Activated naive CD4-positive, alpha-beta T cell treated with anti-CD3 and anti-CD28 coated beads, Interleukin-2, amount 10 ng/mL, durations not matched to agents 7 days and 5 days (primary cell): ENCODE measurements at places on chromosomes 16 and 17.

DNA sequence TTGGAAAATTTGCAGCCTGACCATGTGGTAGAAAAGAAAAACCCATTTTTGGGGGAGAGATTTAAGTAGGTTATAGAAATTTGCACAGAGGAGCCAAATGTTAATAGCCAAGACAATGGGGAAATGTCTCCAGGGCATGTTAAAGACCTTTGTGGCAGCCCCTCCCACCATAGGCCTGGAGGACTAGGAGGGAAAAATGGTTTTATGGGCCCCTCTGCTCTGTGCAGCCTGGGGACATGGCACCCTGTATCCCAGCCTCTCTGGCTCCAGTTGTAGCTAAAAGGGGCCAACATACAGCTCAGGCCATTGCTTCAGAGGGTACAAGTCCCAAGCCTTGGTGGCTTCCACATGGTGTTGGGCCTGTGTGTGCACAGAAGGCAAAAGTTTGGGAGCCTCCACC, 245.9 kb upstream of the AXIN2 start:
- DNase-seq, result no peak

DNA sequence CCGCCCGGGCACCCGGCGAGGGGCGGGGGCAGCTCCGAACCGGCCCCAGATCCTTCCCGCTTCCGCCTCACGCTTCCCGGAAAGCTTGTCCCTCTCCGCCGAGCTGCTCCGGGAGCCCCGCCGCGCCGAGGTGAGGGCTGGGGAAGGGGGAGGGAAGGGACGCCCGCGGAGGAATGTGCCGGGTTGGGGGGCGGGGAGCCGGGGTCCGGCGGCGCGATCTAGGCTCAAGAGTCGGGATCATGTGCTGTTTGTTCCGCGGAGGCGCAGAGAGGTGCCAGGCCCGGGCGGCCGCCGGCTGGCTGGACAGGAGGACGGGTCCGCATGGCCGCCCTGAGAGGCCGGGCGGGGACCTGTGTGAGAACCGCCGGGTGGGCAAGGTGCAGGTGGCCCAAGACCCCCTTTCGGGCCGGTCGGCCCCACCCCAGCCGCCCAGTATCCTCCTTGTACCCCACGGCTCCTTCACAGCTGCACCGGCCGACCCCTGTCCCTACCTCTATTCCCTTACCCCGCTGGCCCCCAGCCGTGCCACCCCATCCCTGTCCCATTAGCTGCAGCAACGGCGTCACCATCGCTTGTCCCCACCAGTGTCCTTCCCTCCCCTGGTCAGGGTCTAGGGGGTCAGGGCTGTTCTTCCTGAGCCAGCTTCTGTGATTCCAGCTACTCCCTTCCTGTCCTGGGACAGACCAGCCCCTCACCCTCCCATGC, 429 bp downstream of the KIF1C start:
- no peak for DNase-seq

DNA sequence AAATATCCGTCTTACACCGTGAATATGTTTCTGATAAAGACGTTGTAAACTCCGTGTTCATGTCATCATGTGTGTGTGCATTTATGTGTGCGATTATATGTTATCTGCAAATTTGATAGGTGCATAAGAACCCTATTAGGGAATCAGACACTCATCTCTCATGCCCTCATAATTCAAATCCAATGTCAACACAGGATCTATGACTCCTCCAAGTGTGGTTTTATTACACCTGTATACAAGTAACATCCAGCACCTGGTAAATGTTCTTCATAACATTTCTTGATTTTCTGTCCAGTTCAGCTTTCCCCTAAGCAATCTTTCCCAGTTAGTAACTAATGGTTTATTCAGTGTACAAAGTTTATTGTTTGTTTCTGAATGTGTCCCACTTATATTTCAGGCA, 681.9 kb downstream of the CDH11 start:
- DNase-seq, result no peak

GRCh38 chr16:72202014-72202413, 30.1 kb upstream of the PMFBP1 start:
- DNase-seq, result no peak

DNA sequence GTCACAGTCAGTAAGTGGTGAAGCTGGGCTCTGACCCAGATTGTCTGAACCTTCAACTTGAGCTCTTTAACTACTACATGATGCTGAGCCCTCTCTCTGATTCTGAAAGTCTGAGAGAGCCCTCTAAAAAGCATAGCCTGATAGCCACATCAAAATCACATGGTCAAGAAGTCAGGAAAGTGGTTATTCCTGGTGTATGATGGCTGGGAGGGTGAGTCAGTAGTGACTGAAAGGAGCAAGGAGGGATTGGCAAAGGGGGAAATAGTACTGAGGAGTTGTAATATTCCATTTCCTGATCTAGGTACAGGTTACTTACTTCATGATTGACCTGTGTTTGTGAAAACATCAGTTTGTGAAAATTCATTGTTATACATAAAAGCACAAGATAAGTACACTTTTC, 89.1 kb downstream of the SSH2 start:
- DNase-seq, result no peak

GRCh38 chr17:47281216-47281615, 27.6 kb downstream of the ITGB3 start:
- DNase-seq, result no peak

GRCh38 chr16:63922560-63922959, 1199.3 kb downstream of the CDH11 start:
- no peak for DNase-seq

DNA sequence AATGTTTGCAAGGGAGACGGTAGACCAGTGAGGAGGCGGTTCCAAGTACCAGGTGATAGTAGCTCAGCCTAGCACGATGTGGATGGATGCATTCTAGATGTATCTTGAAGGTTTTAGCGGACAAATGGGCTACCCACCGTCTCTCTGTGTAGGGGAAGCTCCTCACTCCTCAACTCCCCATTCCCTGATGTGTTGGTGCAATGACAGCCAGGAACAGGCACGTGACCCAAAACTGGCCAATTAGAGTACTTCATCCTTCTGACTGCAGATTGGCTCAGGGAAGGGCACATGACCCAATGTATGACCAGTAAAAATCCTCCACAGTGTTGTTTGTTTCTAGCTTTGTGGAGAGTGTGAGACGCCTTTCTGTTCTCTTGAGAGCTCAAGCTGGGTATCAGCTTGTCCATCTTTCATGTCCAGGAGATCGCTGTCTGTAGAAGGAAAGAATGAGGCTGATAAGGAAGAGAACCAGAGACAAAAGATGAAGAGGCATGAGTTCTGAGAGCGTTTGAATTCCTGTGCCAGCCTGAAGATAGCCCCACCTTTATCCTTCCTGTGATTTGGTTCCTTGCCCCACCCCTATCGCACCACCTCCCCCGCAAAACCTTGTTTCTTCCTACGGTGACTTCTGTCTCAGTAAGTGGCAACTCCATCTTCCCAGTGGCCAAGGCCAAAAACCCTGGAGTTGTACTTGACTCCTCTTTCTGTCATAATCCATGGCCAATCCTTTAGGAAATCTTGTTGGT, 2.3 kb upstream of the BORCS6 start:
- peak; percentile 82 for DNase-seq

- DNase-seq, result peak; percentile 81
These were observed 21.5 kb downstream of the GPR179 start for GRCh38 chr17:38322156-38322779.

GRCh38 chr17:42441371-42442195, 17.1 kb upstream of the ATP6V0A1 start:
- no peak for DNase-seq

DNA sequence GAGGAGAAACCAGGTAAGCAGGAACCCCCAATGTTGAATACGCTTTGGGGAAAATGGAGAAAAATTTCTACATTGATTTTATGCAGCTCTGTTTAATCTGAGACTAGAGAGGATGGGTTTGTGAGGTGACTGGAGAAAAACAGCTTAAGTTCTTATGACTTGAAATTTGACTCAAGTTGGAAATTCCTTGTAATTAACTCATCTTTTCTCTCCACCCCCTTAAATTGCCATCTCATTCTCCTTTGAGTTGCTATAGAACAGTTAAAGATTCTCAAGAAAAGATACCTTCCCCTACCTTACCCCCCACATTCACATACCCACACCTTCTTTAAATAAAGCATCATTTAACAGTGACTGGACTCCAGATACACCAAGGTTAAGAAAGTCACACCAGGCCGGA, 24.2 kb downstream of the ZNRF1 start:
- DNase-seq, result no peak

- no peak for DNase-seq
These were observed 35.9 kb downstream of the NACA2 start for GRCh38 chr17:61555127-61555566.

DNA sequence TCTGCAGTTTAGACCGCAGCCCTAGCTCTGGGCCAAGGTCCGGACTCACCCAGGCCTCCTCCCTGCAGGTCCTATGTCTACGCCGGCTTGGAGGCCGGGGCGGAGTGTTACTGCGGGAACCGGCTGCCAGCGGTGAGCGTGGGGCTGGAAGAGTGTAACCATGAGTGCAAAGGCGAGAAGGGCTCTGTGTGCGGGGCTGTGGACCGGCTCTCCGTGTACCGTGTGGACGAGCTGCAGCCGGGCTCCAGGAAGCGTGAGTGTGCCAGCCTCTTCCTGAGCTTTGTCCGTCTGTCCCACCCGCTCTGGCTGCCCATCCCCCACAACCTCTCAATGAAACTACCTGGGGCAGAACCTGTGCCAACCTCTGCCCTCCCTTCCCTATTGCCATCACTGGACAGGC, 20.1 kb downstream of the WSCD1 start:
- no peak for DNase-seq

DNA sequence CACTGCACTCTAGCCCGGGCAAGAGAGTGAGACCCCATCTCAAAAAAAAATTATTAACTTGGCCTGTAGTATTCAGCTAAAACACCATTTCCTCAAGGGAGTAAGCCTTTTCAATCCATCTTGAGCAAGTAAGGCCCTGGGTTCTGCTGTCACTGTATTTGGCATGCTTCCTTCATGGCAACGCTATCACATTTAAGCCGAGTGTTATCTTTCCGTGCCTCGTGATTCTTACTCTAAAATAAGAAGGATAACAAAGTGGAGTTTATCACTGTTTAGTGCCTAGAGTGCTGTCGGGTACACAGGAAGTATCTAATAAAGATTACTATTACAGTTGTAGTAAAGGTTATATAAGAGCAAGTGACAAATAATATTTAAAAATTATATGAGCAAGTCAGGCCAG, 8.8 kb downstream of the VPS53 start:
- no peak for DNase-seq

GRCh38 chr16:1960665-1961630, 1.6 kb downstream of the NDUFB10 start:
- no peak for DNase-seq

GRCh38 chr16:55468352-55468990, 10.5 kb upstream of the MMP2 start:
- no peak for DNase-seq

DNA sequence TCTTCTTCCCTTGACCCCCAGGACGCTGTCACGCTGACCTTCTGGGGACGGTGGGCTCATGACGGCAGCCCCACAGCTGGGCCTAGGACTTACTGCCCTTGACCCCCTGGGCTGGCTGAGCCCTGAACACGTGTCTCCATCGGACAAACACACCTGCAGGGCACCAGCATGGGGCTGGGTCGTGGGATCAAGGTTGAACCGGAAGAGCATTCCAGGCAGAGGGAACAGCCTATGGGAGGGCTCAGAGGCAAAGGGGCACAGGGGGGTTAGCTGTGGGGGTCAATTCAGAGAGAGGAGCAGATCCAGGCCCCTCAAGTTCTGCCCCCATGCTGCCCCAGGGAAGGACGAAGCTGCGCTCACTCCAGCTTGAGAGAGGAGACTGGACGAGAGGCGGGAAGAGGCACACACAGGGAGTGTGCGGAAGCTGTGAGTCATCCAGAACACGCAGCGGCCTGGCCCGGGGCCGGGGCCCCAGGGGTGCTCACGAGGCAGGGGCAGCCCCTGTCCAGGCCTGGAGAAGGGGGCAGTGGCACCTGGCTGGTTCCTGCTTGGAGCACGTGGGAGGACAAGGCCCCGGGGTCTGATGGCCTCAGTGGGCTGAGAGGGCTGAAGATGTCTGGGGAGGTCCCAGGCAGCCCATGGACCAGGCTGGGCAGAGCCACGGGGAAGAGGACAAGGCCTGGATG, 9.9 kb downstream of the SSTR5 start:
- DNase-seq, result no peak

- DNase-seq, result no peak
These were observed 8.2 kb upstream of the CACNA1H start for GRCh38 chr16:1144476-1145382.

- DNase-seq, result peak; percentile 77
These were observed 596 bp downstream of the UNKL start for GRCh38 chr16:1413684-1414531.

DNA sequence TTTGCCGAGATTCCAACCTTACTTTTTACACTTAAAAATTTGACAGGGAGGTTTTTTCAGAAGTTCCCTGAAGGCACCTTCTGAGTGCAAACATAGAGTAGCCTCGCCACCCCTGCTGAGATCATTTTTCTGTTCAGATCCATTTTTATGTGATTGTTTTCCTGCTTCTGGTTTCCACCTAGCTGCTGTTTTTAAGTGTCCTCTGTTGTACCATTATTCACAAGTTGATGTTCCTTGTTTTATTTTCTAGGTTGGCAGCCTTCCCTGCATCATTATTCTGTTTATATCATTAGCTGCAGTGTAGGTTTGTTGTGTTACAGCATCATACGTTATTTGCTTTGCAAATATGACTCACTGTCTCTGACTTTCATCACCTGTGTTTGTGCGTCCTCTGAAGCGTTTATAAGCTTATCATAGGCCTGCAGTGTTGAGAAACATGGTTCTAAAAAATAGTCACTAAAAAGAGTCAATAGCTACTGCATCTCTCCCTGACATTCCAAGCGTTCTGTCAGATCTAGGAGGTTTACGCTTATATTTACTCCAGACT, 116.9 kb upstream of the CLEC3A start:
- DNase-seq, result no peak

DNA sequence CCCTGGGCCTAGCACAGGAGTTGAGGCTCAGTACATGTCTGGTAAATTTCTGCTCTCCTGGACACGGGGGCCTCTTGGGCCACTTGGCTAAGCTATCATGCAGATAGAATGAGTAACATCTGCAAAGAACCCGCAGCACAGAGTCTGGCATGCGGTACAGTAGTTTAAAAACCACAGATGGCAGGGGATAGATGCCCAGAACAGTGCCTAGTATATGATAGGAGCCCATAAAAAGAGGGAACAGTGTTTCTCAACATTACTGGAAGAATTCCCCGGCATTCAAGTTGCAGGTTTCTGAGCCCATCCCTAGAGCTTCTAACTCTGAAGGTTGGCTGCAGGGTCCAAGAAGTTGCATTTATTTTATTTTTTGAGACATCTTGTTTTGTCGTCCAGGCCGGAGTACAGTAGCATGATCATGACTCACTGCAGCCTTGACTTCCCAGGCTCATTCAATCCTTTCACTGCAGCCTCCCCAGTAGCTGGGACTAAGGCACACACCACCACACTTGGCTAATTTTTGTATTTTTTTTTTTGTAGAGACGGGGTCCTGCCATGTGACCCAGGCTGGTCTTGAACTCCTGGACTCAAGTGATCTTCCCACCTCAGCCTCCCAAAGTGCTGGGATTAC, 5.8 kb downstream of the CDIPT start:
- DNase-seq, result no peak
